ENCODE measurements at places on chromosomes 3 and 15.

DNA sequence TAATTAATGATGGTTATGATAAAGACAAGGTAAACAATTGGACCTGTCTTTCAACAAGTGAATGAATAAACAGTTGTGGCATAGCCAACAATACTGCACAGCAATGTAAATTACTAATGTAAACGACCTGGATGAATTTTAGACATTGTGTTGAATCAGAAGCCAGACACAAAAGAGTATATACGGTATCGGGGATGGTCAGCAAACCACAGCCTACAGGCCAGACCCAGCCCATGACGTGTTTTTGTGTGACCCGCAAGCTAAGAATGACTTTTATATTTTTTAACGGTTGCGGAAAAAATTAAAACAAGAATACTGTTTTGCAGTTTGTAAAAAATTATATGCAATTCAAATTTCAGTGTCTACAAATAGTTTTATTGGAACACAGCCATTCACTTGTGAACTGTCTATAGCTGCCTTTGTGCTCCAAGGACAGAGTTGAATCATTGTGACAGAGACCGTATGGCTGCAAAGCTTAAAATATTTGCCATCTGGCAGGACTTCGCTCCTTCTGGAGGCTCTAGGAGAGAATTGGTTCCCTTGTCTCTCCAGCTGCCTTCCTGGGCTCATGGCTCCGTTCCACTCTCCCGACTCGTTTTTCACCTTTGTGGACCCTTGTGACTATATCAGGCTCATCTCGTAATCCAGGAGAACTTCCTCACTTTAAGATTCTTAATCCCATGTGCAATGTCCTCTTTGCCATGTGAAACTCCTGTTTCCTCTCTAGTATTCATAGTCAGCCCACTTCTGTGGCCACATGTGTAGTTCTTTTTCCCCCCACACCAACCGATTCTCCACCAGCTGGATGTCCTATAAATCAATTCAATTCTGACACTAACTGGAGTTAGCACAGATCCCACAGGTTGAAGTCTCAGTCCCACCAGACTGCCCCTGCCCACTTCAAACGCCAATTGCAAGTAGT lies 72.7 kb downstream of the CMTM8 start:
- DNase-seq, result no peak

- DNase-seq, result no peak
Observed at GRCh38 chr15:69515926-69516325, 63.3 kb downstream of the RPLP1 start.

- no peak for DNase-seq
Observed at GRCh38 chr15:39345176-39345575, 235.7 kb upstream of the THBS1 start.

DNA sequence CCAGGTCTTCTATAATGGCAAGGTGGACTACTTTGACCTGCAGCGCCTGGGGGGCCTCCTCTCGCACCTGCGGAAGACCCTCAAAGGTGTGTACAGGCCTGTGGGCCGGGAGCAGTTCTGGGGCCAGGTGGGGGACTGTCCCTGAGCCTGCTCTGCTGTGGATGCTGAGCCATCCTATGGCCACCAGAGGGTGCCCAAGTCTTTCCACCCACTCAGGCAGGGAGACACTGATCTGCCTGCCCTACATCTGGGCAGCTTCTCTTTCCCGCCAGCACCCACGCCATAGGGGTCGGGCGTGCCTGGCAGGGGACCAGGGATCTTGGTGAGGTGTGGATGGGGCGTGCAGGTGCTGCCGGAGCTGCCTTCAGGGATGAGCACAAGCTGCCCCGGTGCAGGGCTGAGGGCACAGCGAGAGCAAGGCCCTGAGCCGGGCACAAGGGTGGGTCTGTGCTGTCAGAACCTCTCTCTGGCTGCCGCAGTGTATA lies 14.1 kb downstream of the RNF123 start:
- peak; percentile 89 for DNase-seq

Measured in 8988T (cell line).